HuH-7.5 (cell line): ENCODE measurements at places on chromosomes 16 and 17.
A peak's percentile ranks its signal among the peaks of the same experiment; 100 is the strongest.

GRCh38 chr16:47750371-47750770 is 289.2 kb downstream of the PHKB start:
- DNase-seq = no peak

GRCh38 chr17:66322764-66323163 is 20.4 kb downstream of the PRKCA start:
- DNase-seq = no peak

DNA sequence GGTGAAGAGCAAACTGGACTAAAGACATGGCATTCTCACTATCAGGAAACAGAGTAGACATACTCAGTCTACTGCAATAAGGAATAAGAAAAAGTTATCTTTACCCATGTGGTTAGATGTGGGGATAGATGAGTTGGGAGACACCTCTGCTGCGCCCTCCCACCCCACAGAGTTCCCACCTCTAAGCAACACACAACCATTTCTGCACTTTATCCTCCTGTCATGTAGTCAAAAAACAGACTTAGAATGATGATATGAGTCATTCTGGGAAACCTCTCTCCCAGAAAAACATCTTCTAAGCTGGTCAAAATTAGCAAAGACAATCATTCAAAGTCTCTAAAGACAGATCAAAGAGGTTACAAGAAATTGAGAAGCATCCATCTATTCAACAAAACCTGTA is 94.9 kb downstream of the CACNG1 start:
- DNase-seq = no peak

GRCh38 chr17:49333804-49334203 is 28.2 kb downstream of the ZNF652 start:
- DNase-seq = no peak

GRCh38 chr16:73202161-73202729 is 154.3 kb upstream of the ZFHX3 start:
- peak; percentile 27 for DNase-seq
